ENCODE measurements at places on chromosomes 13 and 19. TPM values are rescaled to one million over a fixed set of nuclear protein-coding genes. Genes with fewer than 3 reads are reported as not detected.

The F10 gene
- 17.7 TPM for polyA plus RNA-seq

The PTGIR gene
- polyA plus RNA-seq = 1.7 TPM

The C2CD4C gene
- 1.1 TPM for polyA plus RNA-seq

The DCT gene
- 0.28 TPM for polyA plus RNA-seq

The CEACAM5 gene
- polyA plus RNA-seq = 0.08 TPM

The KLC3 gene
- 0.97 TPM for polyA plus RNA-seq

The ADGRE1 gene
- 0.04 TPM for polyA plus RNA-seq

The GNG7 gene
- 4.9 TPM for polyA plus RNA-seq

DNA sequence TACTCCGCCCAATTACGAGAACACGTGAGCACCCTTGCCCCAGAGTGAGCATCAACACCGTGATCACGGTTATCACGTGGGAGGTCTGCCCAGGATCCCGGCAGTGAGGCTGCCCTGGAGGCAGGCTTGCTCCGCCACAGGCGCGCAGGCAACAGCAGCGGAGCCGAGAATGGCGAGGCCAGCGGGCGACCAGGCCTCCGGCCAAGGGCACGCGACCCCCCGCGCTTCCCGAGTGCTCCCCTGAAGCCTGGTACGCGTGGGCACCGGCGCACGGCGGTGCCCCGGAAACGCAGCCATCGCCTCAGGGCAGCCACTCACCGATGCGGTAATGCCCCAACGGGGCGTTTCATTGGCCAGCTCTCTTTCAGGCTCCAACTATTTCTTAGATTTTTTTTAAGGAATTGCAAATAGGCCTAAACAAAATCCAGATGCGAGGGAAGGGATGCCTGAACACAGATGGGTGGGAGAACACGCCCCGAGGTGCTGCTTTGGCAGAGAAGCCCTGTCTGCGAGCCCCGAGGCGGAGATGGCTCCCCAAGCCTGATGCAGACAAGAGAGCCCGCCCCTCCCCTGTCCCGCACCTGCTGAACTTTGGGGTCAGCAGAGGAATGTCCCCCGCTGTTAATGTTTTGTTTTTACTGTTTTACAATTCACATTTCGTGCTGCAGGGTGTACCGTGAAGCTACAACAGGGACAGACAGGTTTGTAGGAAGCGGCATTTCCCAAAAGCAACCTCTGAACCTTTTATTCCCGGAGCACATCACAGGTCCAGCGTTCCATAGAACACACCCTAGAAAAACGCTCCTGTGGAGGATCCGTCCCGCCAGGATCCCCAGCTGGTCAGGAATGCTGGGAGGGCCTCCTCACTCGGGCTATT, 132.7 kb downstream of the ZDHHC20 start:
- DNase-seq = no peak

DNA sequence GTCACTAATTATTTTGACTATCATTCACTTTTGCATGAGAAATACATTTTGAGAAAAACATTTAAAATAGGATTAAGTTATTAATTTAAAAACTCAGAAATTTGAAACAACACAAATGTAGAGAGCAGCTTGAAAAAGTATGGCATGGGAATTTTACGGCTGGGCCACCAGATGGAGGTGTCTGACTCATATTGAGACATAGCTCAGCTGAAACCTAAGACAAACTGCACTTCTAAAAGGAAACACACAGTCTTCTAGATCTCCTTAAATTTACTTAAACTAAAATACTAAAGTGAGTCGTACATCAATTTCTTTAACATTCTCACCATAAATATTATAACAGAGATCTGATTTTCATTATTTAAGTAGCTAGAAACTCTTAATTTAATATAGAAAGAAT, 41.9 kb upstream of the POSTN start:
- DNase-seq = no peak

DNA sequence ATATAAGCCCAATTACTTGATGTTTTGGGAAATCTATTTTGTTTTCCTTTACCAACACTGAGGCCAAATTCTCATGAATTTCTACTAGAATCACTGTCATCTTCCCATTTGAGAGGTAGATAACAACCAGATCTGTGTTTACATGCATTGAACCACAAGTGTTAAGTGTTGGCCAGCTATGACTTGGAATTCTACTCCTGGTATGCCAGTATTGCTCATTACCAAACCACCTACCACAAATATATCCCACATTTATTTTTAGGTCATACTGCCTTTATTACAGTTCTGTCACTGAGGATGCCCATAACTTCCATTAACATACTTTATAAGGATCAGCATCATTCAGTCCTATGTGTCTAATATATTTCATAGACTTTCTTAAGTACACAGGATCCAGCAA, 328.9 kb downstream of the DIAPH3 start:
- no peak for DNase-seq

GRCh38 chr13:24675806-24676570, 4.2 kb upstream of the ATP12A start:
- no peak for DNase-seq

DNA sequence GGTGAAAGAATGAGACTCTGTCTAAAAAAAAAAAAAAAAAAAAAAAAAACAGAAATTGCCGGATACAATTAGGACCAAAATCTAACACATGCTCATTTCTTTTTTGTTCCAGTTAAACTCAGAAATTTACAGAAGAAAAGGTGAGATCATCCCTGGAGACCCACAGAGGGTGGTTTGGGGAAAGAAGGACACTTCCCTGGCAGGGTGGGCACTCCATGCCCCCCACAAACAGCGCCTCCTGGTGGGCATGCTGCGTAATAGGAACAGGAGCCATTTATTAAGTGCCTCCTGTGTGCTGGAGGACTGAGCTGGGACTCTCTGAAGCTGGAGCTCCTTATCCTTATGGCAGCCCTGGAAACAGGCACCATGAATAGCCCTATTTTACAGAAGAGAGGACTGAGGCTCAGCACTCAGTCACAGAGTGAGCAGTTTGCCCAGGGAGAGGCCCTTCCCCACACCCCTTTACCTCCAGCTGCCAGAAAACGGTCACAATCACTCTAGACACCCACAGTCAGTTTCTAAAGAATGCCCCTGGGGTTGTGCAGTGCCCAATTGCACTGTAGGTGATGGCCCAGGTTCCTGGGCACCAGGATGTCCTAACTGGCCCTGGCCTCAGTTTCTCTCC, 10.1 kb downstream of the C19orf38 start:
- DNase-seq = no peak

- DNase-seq = no peak
Measured at GRCh38 chr13:39875111-39875987, 219.9 kb downstream of the COG6 start.

DNA sequence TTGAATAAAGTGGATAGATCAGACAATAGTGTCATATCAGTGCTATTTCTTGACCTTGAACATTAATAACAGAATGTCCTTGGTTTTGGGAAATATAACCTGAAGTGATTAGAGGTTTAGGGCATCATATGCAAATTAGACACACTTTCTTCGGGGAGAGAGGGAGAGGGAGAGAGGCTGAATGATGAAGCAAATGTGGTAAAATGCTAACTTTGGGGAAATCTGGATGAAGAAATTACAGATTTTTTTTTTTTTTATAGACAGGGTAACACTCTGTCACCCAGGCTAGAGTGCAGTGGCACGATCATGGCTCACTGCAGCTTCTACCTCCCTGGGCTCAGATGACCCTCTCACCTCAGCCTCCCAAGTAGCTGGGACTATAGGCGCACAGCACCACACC, 3.9 kb upstream of the NCR1 start:
- no peak for DNase-seq

DNA sequence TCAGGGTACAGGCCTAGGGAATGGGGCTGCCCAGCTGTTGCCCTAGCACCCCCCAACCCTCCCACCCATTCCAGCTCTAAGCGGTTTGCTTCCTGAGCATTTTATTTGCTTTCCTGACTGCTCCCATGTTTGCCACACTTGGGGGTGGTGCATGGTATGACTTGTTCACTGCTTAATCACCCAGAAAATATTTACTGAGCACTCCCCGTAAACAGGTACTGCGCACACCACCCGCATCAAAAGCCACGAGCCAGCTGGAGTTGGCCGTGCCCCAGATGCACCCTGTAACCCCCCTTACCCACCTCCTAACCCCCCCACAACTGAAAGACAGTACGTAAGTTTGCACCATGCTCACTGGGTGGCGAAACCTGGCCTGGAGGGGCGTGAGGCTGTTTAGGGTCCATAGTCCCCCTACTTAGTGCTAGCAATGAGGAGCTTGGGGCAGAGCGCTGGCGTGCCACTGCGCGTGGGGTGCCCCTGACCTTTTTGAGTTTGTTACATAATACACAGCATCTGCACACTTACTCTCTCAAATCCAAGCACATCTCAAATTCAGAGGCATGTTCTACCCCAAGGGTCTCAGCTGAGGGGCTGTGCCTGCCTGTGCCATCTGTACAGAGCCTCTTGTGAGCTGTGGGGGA, 29.8 kb downstream of the DPF1 start:
- no peak for DNase-seq

DNA sequence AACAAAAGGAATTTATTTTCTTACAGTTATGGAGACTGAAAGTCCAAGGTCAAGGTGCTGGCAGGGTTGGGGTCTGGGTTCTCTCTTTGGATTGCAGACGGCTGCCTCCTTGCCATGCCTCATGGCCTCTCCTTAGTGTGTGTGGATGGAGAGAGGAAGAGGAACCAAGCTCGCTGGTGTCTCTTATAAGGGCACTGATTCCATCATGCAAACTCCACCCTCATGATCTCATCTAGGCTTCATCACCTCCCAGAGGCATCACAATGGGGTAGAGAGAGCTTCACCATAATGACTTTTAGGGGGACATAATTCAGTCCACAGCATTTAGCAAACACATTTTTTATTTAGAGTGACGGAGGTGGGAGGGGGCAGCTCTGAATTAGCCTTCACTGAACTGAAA, 104.9 kb upstream of the ABCC4 start:
- no peak for DNase-seq

- no peak for DNase-seq
Measured at GRCh38 chr19:55486971-55487923, 989 bp upstream of the SSC5D start.

DNA sequence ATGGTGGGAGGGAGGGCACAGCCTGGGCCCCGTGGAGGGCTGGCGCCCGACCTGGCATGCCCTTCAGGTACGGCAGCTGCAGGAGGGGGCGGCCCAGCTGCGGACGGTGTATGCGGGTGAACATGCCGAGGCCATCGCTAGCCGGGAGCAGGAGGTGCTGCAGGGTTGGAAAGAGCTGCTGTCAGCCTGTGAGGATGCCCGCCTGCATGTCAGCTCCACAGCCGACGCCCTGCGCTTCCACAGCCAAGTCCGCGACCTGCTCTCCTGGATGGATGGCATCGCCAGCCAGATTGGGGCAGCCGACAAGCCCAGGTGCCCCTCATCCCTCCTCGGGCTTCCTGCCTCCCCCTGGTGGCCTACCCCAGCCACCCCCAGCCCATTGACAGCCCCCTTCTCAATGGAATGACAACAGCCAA, 16.6 kb upstream of the SHKBP1 start:
- DNase-seq = no peak

DNA sequence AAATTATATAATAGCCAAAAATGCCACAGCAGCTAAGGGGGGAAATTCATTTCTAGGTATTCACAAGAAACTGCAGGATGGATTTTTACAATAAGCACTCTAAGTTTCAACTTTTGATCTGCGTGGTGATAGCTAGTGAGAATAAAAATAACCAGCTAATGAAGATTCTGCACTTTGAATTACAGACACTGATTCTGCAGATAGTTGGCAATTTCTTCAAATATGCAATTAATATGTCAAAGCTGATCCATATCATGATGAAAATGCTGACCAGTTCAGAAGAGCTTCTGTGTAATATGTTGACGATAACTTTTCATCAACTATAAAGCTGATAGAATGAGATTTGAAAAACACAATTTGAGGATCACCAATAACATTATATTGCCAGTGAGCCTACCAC, 1272.9 kb downstream of the EFNB2 start:
- no peak for DNase-seq

DNA sequence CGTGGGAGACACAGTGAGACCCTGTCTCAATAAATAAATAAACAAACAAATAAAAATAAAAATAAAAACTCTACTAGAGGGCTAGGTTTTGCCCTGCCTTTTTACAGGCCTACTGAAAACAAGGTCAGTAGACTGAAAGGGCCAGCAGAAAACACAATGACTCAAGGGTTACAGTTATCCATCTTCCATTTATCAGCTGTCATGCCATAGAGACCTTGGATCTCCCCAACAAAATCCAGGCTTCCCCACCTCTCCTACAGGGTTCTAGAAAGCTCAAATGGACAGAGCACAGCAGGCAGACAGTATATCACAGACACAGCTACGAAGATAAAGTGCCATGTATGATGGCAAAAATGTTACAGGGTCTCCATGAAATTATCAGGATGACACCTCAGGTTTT, 54.4 kb downstream of the FOXO1 start:
- no peak for DNase-seq

GRCh38 chr13:46739447-46740098, 57.4 kb downstream of the ESD start:
- no peak for DNase-seq

DNA sequence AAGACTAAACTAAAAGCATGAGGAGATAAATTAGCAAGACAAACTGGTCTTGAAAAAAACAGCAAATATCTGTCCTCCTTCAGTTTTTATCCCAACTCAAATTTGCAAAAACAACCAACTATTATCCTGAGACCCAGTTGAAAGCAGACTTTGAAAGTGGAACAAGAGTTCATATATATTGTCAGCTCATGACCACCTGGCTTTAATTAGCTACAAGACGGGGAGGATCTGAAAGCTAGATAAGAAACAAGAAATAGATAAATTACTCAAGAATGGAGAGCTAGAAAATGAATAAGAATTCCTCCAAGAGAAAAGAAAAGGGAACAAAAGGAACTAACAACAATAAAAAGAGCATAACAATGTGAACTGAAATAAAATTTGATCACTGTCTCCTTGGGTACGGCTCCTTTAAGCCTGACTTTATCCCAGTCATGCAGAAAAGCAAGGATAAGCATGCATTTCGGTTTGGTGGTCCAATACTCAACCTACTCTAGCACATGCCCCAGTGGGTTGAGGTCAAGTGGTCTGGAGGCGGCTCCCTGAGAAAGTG, 246.9 kb downstream of the DCLK1 start:
- no peak for DNase-seq

- no peak for DNase-seq
Measured at GRCh38 chr13:47100214-47100853, 203.5 kb upstream of the HTR2A start.

DNA sequence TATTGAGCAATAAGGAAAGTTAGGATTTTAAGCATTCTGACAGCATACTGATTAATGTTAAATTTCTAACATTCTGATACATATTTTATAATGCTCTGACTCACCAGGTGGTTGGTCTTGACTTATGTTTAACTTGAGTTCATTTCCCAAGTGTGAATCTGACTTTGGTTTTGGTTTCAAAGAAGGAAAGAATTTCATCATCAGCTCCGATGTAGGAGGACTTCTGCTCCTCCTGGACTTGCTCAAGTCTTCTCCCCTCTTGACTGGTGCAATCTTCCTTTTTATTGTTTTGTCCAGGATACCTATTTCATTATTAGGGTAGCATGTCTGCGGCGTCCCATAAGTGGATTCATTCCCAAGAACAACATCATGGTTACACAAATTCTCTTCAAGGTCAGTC, 141.3 kb downstream of the RNF17 start:
- no peak for DNase-seq

GRCh38 chr19:40363069-40363468, 14.6 kb downstream of the PLD3 start:
- DNase-seq = no peak

- no peak for DNase-seq
Measured at GRCh38 chr19:56142087-56142787, 1.1 kb downstream of the ZNF444 start.

GRCh38 chr19:46450737-46451136, 20.6 kb downstream of the PNMA8A start:
- DNase-seq = no peak

DNA sequence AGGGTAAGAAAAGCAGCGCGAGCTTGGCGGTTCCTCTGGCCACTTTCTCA, at the start of gene DMRTC2:
DMRTC2 (plus strand) TSS at position 42 of the 50 bp plus-strand sequence. CDS start 2,387 bp downstream, outside the sequence.
- no peak for DNase-seq

Data from right renal cortex interstitium (tissue), 3 donors.